Activated CD4-positive, alpha-beta T cell treated with anti-CD3 and anti-CD28 coated beads, Interleukin-2, amount 10 ng/mL, durations not matched to agents 7 days and 5 days (primary cell): ENCODE measurements at places on chromosomes 7 and 10.

- no peaks in the 10 kb centered on the region for H3K36me3 ChIP-seq
- H3K27me3 ChIP-seq = no peaks in the 10 kb centered on the region
- H3K4me1 ChIP-seq = peaks cover 77% of the 10 kb centered on the region
- H3K27ac ChIP-seq = peak overlapping the region; percentile 94
These were observed 18.7 kb upstream of the DDIT4 start for GRCh38 chr10:72254813-72255568.

- peaks cover 15% of the 10 kb centered on the region for H3K27me3 ChIP-seq
- no peak for DNase-seq
- no peak overlapping the region for H3K4me3 ChIP-seq
- peaks cover 27% of the 10 kb centered on the region for H3K36me3 ChIP-seq
These were observed 3.2 kb upstream of the RSU1 start for GRCh38 chr10:16820421-16820820.

DNA sequence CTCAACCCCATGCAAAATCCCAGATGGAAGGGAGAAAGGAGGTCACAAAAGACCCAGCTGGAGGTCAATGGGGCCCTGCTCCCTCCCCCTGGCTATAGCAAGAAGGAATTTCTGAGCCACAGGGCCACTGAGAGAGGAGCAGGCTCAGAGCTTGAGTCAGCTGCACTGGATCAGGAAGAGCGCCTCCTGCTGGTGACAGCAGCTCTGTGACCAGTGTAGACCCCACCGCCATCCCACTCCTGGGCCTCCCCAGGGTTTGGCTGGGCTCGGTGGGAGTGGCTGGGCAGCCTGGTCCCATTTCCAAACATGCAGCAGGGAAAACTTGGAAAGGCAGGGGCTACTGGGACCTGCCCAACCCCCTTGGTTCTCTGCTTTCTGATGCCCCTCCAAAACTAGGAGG lies 31.5 kb upstream of the PRLHR start:
- DNase-seq = no peak
- H3K4me1 ChIP-seq = peaks cover 4% of the 10 kb centered on the region
- H3K4me3 ChIP-seq = no peak overlapping the region

- H3K27me3 ChIP-seq = no peaks in the 10 kb centered on the region
- no peaks in the 10 kb centered on the region for H3K4me1 ChIP-seq
- no peaks in the 10 kb centered on the region for H3K36me3 ChIP-seq
- no peak overlapping the region for H3K27ac ChIP-seq
- H3K4me3 ChIP-seq = no peak overlapping the region
These were observed 298.9 kb downstream of the CSTF2T start for GRCh38 chr10:51400392-51401096.

DNA sequence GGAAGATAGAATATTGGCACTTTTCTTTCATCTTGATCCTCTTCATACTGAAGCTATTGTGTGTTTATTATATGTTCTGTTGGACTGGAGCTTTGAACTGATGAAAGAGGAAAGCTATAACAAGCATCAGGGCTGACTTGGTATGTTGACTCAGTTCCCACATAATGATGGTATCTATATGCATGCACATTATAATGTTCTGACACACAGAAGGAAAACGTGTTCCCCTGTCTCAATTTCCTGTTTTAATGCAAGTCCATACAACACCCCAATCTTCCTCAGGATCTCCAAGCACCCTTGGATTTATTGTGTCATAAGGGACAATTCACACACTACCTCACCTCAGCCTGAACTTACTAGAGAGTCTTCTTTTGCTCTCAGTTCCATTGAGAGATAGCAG lies 8.3 kb upstream of the WASL start:
- H3K4me3 ChIP-seq = no peak overlapping the region
- H3K4me1 ChIP-seq = peaks cover 9% of the 10 kb centered on the region
- H3K27ac ChIP-seq = no peak overlapping the region
- no peaks in the 10 kb centered on the region for H3K36me3 ChIP-seq
- H3K27me3 ChIP-seq = peaks cover 5% of the 10 kb centered on the region

- peaks cover 10% of the 10 kb centered on the region for H3K27me3 ChIP-seq
- H3K4me3 ChIP-seq = no peak overlapping the region
- no peak overlapping the region for H3K27ac ChIP-seq
These were observed 49.6 kb downstream of the CYCS start for GRCh38 chr7:25075459-25075858.

DNA sequence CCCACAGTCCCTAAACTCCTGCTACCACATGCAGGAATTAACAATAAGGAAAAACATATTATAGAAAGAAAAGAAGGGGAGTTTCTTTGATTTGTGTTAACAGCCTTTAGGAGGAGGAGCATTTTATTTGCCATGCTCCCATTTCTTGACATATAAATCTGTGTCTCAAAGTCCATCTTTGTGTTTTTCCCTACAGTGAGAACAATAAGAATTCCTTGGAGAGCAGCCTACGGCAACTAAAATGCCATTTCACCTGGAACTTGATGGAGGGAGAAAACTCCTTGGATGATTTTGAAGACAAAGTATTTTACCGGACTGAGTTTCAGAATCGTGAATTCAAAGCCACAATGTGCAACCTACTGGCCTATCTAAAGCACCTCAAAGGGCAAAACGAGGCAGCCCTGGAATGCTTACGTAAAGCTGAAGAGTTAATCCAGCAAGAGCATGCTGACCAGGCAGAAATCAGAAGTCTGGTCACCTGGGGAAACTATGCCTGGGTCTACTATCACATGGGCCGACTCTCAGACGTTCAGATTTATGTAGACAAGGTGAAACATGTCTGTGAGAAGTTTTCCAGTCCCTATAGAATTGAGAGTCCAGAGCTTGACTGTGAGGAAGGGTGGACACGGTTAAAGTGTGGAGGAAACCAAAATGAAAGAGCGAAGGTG lies 4.1 kb downstream of the IFIT2 start:
- no peak overlapping the region for H3K4me3 ChIP-seq
- H3K27ac ChIP-seq = no peak overlapping the region
- no peaks in the 10 kb centered on the region for H3K27me3 ChIP-seq
- H3K36me3 ChIP-seq = peaks cover 57% of the 10 kb centered on the region
- no peak for DNase-seq

DNA sequence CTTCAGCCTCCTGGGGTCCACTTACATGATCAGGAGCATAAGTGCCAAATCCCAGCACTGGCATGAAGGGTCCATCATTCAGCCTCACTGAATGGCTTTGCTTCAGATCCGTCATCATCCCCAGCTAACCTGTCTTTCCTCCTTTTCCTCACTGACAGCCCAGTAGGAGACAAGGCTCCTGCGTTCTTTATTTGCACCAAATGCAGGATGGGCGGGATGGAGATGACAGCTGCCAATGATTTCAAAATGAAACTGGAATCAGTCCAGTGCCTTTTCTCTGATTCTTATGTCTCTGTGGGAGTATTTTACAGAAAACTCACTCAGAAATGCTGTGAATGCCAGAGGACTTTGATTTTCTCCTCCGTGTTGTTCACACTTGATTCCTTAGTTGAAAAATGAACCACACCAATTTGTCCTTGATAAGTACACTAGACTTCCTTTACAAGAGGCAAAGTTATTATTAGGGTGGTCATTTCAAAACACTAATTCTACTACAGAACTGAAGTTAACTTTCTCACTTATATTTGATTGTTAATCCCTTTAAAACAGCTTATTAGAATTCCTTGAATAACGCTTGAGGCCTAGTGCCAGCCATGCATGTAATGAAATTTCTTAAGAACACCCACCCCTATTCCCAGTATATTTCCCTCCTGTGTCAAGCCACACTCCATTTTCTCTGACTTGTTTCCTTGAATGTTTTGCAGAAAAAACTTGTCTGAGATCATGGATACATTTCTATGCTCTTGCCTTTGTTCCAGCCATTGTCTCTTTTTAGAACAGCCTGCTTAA lies at the start of gene AKR1C8:
Gene AKR1C8, minus strand, starts transcription at position 164 of the 789 bp plus-strand sequence. Its CDS starts 46 bp downstream, at position 118.
- peaks cover 2% of the 10 kb centered on the region for H3K27me3 ChIP-seq
- no peak within 1 kb of the TSS for H3K4me3 ChIP-seq
- no peak for DNase-seq
- no peak within 1 kb of the TSS for H3K27ac ChIP-seq
- no peaks in the 10 kb centered on the region for H3K36me3 ChIP-seq
- no peaks in the 10 kb centered on the region for H3K4me1 ChIP-seq

GRCh38 chr7:118214051-118214832 lies 10.3 kb upstream of the ANKRD7 start:
- peaks cover 35% of the 10 kb centered on the region for H3K27me3 ChIP-seq
- H3K4me1 ChIP-seq = peaks cover 13% of the 10 kb centered on the region
- peak; percentile 47 for DNase-seq
- H3K36me3 ChIP-seq = no peaks in the 10 kb centered on the region
- H3K4me3 ChIP-seq = peak overlapping the region; percentile 74
- H3K27ac ChIP-seq = peak overlapping the region; percentile 64

GRCh38 chr10:103736763-103737162 lies 118.6 kb downstream of the SH3PXD2A start:
- no peak overlapping the region for H3K4me3 ChIP-seq
- no peak overlapping the region for H3K27ac ChIP-seq
- peaks cover 3% of the 10 kb centered on the region for H3K4me1 ChIP-seq
- no peak for DNase-seq
- peaks cover 8% of the 10 kb centered on the region for H3K27me3 ChIP-seq

DNA sequence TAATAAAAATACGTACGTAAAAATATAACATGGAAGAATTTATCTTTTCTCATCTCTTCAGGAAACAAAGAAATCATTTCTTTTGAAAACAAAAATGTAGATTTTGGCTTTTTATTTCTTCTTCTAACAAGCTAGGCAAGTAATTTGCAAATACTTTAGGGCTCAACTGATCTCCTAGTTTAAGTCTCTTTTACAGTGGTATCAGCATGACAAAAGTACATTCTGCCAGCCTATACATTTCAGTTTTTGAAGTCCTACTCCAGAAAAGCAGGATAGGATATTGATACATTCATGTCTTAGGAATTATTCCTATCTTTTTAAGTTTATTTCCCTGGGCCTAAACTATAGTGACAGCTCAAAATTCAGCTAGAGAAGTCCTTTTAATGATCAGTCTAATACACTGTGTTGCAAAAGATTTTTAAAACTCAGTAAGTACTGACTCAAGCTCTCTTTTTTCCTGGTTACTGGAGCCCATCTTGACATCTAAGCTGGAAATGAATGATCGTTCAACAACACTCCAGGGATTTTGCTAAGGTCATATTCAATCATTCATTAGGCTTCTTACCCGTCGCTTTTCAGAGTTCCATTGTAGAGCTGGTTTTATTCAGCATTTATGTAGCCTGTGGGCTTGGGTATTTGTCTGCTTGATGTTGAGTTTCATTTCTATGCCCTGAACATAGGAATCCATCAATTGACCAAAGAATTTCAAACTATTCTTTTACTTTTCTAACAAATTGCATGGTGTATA lies 12.2 kb upstream of the FAM53B start:
- peaks cover 33% of the 10 kb centered on the region for H3K36me3 ChIP-seq
- DNase-seq = no peak
- H3K4me3 ChIP-seq = no peak overlapping the region
- peaks cover 8% of the 10 kb centered on the region for H3K4me1 ChIP-seq

DNA sequence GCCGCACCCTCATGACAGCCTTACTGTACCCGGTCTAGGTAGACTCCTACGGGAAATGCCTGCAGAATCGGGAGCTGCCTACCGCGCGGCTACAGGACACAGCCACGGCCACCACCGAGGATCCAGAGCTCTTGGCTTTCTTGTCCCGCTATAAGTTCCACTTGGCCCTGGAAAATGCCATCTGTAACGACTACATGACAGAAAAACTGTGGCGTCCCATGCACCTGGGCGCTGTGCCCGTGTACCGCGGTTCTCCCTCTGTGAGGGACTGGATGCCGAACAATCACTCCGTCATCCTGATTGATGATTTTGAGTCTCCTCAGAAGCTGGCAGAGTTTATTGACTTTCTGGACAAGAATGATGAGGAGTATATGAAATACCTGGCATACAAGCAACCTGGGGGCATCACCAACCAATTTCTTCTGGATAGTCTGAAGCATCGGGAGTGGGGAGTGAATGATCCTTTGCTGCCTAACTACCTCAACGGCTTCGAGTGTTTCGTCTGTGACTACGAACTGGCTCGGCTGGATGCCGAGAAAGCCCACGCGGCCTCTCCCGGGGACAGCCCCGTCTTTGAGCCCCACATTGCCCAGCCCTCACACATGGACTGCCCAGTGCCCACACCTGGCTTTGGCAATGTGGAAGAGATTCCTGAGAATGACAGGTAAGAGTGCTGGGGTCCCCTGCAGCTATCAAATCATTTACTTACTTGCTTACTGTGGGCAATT lies 8.5 kb upstream of the CHCHD1 start:
- peaks cover 65% of the 10 kb centered on the region for H3K36me3 ChIP-seq
- H3K27me3 ChIP-seq = no peaks in the 10 kb centered on the region
- peak; percentile 32 for DNase-seq
- peak overlapping the region; percentile 95 for H3K4me3 ChIP-seq
- peak overlapping the region; percentile 94 for H3K27ac ChIP-seq
- peaks cover 64% of the 10 kb centered on the region for H3K4me1 ChIP-seq

DNA sequence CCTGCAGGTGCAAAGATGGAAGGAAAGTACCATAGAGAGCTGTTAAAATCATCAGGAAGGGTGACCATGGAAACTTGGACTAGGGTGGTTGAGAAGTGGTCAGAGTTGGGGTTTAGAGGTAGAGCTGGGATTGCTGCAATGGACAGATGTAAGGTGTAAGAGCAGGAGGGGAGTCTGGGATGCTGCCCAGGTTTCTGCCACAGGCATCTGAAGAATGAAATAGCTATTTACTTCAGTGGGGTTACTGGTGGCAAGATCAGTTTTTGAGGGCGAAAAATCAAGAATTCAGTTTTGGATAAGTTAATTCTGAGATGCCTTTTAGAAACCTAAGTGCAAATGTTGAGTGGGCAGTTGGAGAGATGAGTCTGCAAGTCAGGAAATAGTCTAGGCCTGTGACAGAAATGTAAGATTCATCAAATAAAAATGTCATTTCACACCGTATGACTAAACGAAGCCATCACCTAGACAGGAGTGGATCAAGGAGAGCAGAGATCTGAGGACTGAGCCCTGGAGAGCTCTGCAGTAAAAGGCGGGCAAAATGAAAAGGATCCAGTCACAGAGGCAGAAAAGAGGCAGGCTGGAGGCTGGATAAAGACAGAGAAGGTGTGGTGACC lies 22.7 kb upstream of the TOMM7 start:
- H3K27me3 ChIP-seq = peaks cover 4% of the 10 kb centered on the region
- no peaks in the 10 kb centered on the region for H3K36me3 ChIP-seq
- no peak for DNase-seq
- no peak overlapping the region for H3K4me3 ChIP-seq
- H3K4me1 ChIP-seq = no peaks in the 10 kb centered on the region
- no peak overlapping the region for H3K27ac ChIP-seq

DNA sequence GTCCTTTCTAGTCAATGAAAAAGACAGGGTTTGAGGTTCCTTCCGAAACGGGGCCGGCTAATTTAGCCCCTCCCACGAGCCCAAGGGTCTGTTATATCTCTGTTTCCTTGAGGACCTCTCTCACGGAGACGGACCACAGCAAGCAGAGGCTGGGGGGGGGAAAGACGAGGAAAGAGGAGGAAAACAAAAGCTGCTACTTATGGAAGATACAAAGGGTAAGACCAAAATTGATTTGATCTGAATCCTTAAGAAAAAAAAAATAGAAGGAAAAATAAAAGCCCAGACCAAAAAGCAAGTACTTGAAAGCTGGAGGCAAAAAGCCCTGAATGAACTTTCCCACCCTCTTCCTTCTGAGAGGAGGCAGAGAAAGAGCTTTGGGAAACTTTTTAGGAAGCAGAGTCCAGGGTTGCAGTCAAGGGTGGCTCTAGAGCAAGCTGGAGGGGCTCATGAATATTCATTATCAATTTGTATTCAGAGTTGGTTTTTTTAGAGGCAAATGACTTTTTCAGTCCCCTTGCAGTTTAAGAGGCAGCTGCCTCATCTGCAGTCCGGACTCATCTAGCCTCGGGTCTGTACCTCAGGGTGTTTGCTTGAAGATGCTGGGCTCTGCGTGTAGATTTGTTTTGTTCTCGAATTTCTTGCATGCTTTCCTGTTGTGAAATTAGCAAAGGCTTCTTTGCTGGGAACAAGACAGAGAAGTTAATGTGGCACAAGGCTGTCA lies at the start of gene ENTPD1:
Gene ENTPD1, plus strand, starts transcription at position 123 of the 721 bp plus-strand sequence. Its CDS starts 77 bp downstream, at position 200.
- H3K4me1 ChIP-seq = peaks cover 3% of the 10 kb centered on the region
- no peak for DNase-seq
- H3K36me3 ChIP-seq = no peaks in the 10 kb centered on the region
- no peak within 1 kb of the TSS for H3K27ac ChIP-seq
- peaks cover 25% of the 10 kb centered on the region for H3K27me3 ChIP-seq
- H3K4me3 ChIP-seq = no peak within 1 kb of the TSS
